ENCODE measurements at places on chromosomes 7 and 10. TPM values are rescaled to one million over a fixed set of nuclear protein-coding genes. Genes with fewer than 3 reads are reported as not detected.

LIPM gene
- polyA plus RNA-seq, result not detected

PRPS1L1 gene
- not detected for polyA plus RNA-seq

SPDYE5 gene
- polyA plus RNA-seq, result 0.26 TPM

TBX20 gene
- not detected for polyA plus RNA-seq

SPDYE11 gene
- polyA plus RNA-seq, result 0.48 TPM

SLC25A13 gene
- polyA plus RNA-seq, result 20.2 TPM

ADCYAP1R1 gene
- polyA plus RNA-seq, result 8.6 TPM

Measured in neural cell (in vitro differentiated cells).